ENCODE measurements at places on chromosomes 7 and 10.

- no peak for DNase-seq
Measured at GRCh38 chr7:83857691-83858090, 208.8 kb upstream of the SEMA3E start.

DNA sequence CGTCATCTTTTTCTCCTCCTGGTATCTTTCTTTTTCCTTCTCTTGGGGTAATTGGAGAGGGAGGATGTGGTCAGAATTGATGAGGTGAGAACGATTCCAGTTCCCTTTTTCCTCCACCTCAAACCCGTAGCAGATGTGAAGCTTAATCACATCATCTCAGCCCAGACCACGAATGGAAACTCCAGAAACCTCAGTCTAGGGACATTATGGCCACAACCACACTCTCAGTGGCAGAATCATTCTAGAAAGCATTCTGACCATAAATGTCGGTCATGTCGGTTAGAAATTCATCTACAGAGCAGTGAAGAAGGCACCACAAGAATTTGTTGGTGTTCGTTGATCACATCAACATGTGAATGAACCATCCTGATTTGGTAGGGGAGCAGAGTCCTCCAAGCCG lies 78.7 kb downstream of the GATA3 start:
- DNase-seq = no peak

- peak; percentile 1 for DNase-seq
Measured at GRCh38 chr7:47088329-47089067, 493.4 kb downstream of the TNS3 start.

GRCh38 chr7:3588341-3588740 lies 287.3 kb downstream of the SDK1 start:
- no peak for DNase-seq
